ENCODE measurements at places on chromosomes 1 and 21. TPM values are rescaled to one million over a fixed set of nuclear protein-coding genes. Genes with fewer than 3 reads are reported as not detected.

OR14K1 gene
- total RNA-seq: not detected

C1orf115 gene
- total RNA-seq: not detected

LIPI gene
- total RNA-seq: not detected

DNA sequence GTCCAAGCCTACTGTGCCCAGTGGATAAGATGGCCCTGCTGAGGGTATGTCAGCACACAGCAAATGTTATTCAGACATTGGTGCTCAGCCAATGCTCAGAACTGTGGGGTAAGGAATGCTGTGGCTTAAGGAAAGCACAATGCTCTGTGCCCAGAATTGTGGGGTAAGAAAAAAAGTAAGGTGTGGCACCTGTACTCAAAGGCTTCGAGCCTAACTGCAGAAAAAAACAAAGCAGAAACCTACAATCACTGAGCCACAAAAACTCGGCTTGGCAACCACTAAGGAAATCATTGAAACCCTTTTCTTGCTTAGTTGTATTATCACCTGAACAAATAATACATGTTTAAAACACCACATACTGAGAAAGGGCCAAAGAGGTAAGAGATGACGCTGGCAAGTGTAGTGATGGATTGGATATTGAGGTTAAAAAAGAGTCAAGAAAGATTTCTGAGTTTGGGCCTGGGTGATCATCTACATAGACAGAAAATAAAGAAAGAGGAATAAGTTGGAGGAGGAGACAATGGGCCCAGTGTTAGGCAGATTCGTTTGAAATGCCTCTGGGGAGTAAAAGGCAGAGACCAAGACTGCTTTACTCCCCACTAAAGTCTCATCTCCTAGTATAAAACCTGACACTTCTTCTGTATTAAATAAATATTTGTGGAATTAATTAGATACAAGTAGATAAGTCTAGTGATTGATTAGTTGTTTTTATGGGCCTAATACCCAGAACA lies 25.9 kb upstream of the ATP1A1 start:
- peak; percentile 59 for DNase-seq

DNA sequence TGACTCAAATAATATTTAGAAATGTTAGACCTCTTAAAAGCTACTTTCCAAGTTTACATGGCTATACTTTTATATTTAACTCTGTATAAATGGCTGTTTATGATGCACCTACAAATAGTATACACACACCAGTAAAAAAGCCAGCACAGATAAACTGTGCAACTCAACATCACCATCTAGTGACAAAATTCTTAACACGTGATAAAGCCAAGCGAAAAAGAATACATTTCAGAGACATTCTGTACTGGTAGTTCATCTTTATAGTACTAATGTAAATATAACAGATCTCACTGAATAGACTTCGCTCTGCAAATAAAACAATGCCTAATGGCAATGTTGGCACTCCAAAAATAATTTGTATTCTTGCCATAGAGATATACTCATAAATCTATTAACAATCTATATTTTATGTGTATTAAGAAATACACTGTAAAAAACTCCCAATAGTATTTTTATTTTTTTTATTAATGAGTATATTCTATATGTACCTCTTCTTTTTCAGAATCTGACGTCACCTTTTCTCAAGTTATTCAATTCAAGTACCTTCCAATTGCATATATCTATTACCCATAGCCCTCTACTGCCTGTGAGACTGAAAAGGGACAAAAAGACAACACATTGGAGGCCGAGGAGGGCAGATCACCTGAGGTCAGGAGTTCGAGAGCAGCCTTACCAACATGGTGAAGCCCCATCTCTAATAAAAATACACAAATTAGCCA lies 100.2 kb downstream of the DPYD start:
- peak; percentile 33 for DNase-seq

DNA sequence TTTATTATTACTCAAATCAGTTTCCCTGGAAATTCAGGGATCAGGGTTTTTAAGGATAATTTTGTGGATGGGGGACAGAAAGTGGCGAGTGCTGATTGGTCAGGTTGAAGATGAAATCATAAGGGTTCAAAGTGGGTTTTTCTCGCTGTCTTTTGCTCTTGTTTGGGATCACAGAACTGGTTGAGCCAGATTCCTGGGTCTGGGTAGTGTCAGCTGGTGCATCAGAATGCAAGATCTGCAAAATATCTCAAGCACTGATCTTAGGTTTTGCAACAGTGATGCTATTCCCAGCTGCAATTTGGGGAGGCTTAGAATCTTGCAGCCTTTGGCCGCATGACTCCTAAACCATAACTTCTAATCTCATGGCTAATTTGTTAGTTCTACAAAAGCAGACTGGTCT lies 9.3 kb downstream of the CHI3L2 start:
- DNase-seq: no peak

GRCh38 chr1:62307895-62308492 lies 11.2 kb downstream of the KANK4 start:
- no peak for DNase-seq

DNA sequence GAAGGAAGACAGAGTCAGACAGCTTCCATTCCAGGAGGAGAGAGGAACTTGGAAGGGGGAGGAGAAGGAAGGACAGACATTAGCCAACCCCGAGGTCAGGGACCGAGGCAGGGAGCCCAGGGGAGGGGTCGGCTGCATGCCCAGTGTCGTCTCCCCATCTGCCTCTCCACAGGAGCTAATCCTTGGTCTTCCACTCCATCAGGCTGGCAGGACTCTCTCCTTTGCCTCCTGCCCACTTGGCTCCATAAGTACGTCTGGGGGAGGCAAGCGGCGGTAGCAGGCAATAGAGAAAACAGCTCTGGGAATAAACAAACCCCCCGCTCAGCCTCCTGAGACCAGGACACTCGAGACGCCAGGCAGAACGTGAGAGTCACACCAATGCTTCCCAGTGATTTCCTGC lies 71.3 kb downstream of the GRIK3 start:
- DNase-seq: no peak

- no peak for DNase-seq
Observed at GRCh38 chr1:92587445-92587844, 100.7 kb upstream of the GFI1 start.

- DNase-seq: peak; percentile 14
Observed at GRCh38 chr21:39885119-39885848, 18.0 kb downstream of the PCP4 start.

DNA sequence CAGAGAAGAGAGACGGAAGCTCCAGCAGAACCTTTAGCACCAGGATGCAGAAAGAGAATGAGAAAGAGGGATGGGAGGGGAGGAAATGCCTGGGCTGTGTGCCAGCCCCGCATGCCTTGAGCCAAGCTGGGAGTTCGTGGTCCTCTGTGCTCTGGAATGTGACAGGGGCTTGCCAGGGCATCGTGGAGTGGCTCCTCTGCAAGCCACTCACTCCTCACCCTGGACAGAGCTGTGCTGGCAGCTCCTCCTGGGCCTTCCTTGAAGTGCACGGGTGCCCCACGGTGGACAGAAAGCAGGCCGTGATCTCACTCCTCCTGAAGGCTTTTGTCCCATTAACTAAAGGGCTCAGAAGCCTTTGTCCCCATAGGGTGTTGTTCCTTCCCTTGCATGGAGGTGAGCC lies 34.8 kb upstream of the PRELP start:
- peak; percentile 69 for DNase-seq
